HCT116 (cell line): ENCODE measurements at places on chromosomes 4 and X. TPM values are rescaled to one million over a fixed set of nuclear protein-coding genes. Genes with fewer than 3 reads are reported as not detected.

DNA sequence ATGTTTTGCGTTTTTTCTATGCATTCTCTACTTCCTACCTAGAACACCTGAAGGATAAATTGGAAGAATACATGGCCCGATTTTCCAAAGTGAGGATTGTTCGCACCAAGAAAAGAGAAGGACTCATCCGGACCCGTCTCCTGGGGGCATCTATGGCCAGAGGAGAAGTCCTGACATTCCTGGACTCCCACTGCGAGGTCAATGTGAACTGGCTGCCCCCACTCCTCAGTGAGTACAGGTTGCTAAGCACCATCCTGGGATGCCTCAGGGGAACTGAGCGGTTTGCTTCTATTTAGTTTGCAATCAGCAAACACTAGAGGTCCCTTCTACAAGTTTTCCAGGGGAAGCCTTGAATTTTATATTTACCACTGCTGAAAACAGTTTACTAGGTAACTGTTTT is 359.3 kb upstream of the GALNT7 start:
- no peaks in the 10 kb centered on the region for H3K36me3 ChIP-seq
- no peak overlapping the region for H3K27ac ChIP-seq
- DNase-seq: no peak
- no peaks in the 10 kb centered on the region for H3K27me3 ChIP-seq

DNA sequence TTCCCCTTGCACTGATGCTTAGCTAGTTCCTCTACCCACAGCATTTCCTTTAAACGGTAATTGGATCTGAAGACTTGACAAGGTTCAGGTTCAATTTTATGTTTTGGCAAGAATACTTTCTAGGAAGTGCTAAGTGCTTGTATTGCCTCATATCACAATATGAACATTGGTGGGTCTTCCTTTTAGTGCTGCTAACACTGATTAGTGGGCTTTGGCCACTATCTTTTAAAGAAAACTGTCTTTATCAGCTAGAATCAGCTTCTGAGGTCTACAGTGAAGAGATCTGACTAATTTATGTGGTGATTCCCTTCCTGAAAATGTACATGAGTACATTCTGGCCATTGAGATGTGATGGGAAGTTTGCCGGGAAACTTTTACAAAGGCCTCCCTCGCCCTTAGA is 316.7 kb upstream of the KLF3 start:
- H3K27ac ChIP-seq: no peak overlapping the region
- no peak overlapping the region for H3K4me3 ChIP-seq
- no peaks in the 10 kb centered on the region for H3K4me1 ChIP-seq
- H3K27me3 ChIP-seq: no peaks in the 10 kb centered on the region

- no peak overlapping the region for H3K27ac ChIP-seq
- H3K36me3 ChIP-seq: no peaks in the 10 kb centered on the region
Observed at GRCh38 chr4:110170861-110171260, 27.6 kb downstream of the ELOVL6 start.

DNA sequence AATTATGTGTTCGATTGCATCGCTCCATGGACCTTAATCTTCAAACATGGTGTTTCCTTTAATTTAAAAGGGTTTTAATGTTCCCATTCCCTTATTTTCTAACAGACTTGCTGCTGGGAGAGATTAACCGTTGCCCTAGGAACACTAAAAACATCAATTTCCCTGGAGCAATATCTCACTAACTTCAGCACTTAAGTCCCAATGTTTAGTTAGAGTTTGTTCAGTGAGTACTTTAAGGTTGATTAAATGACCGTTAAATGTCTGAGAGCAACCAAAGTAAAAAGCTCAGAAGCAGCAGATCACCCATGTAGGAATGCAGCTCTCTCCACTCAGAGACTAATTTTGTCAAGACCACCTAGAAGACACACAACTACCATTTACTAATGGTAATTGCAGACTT is 111.2 kb upstream of the PDE5A start:
- H3K4me3 ChIP-seq: no peak overlapping the region
- DNase-seq: no peak
- no peak overlapping the region for H3K27ac ChIP-seq
- H3K27me3 ChIP-seq: no peaks in the 10 kb centered on the region
- H3K36me3 ChIP-seq: no peaks in the 10 kb centered on the region
- H3K4me1 ChIP-seq: no peaks in the 10 kb centered on the region

- DNase-seq: no peak
- H3K4me3 ChIP-seq: no peak overlapping the region
- H3K27ac ChIP-seq: no peak overlapping the region
- no peaks in the 10 kb centered on the region for H3K27me3 ChIP-seq
- no peaks in the 10 kb centered on the region for H3K36me3 ChIP-seq
Observed at GRCh38 chrX:71995122-71995521, 84.5 kb downstream of the NHSL2 start.

DNA sequence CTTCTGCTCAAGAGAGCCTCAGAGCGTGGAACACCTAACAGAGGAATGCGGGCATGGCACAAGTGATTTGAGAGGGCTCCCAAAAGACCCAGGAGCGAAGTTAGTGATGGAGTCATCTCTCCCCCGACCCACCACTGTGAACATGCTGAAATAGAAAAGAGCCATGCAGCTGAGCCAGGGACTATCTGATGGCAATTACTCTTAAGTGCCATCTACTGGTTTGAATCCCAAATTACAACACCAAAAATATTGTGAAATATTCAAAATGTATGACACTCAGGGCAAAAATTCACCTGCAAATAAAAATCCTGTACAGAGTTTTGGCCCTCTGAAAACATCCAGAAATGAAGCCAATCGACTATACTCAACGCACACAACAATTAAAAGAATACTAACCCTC is 2038.9 kb upstream of the ADGRL3 start:
- no peaks in the 10 kb centered on the region for H3K4me1 ChIP-seq
- H3K4me3 ChIP-seq: no peak overlapping the region
- H3K27me3 ChIP-seq: no peaks in the 10 kb centered on the region
- DNase-seq: no peak
- no peak overlapping the region for H3K27ac ChIP-seq

- no peaks in the 10 kb centered on the region for H3K27me3 ChIP-seq
- no peak overlapping the region for H3K4me3 ChIP-seq
- no peak overlapping the region for H3K27ac ChIP-seq
- no peaks in the 10 kb centered on the region for H3K4me1 ChIP-seq
Observed at GRCh38 chr4:60384516-60384915, 815.6 kb upstream of the ADGRL3 start.

- no peaks in the 10 kb centered on the region for H3K36me3 ChIP-seq
- H3K27ac ChIP-seq: no peak overlapping the region
- no peak overlapping the region for H3K4me3 ChIP-seq
- no peak for DNase-seq
- H3K27me3 ChIP-seq: no peaks in the 10 kb centered on the region
- H3K4me1 ChIP-seq: no peaks in the 10 kb centered on the region
Observed at GRCh38 chr4:138761638-138762220, 253.9 kb upstream of the NOCT start.

DNA sequence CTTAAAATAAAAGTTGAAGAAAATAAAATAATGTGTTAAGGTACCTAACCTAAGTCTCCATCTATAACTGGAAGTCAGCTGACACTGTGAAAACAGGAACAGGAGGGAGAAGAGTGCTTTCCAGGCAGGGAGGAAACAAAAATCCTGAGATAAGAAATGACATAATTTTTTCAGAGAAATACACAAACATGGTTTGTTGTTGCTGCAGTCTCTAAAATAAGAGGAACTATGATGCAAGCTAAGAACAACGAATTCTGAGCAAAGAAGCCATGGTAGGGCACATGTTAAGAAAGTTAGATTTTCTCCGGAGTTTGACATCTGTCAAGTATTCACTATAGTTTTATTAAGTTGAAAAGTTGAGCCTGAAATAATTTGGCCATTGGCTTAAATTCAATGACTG is 26.9 kb downstream of the PAPSS1 start:
- peaks cover 19% of the 10 kb centered on the region for H3K4me1 ChIP-seq
- no peaks in the 10 kb centered on the region for H3K36me3 ChIP-seq
- no peaks in the 10 kb centered on the region for H3K27me3 ChIP-seq
- no peak overlapping the region for H3K4me3 ChIP-seq
- H3K27ac ChIP-seq: no peak overlapping the region

GRCh38 chrX:17829566-17829965 is 31.5 kb downstream of the RAI2 start:
- H3K27ac ChIP-seq: no peak overlapping the region
- no peaks in the 10 kb centered on the region for H3K4me1 ChIP-seq
- H3K36me3 ChIP-seq: no peaks in the 10 kb centered on the region
- H3K4me3 ChIP-seq: no peak overlapping the region

DNA sequence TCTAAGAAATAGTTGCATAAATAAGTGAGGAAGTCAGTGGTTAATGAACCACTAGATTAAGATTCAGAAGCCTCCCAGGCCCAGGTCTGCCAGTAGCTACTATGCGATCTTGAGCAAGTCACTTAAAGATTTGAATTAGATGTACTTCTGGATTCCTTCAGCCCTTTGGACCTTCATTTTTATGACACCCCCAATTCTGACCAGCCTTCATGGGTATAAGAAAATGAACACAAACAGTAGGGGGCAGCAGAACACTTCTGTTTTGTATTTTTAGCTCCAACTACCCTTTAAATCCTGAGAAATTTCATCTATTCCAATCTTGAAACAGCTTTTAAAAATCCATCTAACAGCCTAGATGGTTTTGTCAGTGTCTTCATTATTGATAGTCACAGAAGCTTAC is 19.0 kb downstream of the TMEM47 start:
- H3K27me3 ChIP-seq: no peaks in the 10 kb centered on the region
- H3K27ac ChIP-seq: no peak overlapping the region

DNA sequence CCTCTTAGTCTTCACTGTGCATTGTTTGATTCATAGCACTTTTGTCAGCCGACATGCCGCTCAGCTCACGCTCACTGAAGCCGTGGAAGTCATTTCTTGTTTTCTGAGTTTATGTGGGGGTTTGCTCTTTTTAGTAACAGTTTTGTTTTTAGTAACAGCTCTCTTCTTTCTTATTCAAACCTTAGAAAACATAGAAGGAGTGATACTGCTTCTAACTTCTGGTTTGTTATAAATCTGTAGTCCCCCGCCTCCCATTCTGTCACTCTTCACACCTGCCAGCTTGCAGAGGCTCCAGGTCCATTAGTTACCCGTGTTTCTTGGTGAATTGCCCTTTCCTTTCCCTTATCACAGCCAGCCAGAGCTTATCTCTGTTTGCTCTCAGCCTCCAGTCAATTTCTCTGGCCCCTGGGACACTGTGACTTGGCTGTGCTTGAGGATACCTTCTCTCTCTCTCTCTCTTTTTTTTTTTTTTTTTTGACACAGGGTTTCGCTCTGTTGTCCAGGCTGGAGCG is 50.5 kb downstream of the GRK4 start:
- H3K27me3 ChIP-seq: no peaks in the 10 kb centered on the region
- H3K4me1 ChIP-seq: peaks cover 11% of the 10 kb centered on the region
- no peak for DNase-seq
- no peak overlapping the region for H3K4me3 ChIP-seq
- no peak overlapping the region for H3K27ac ChIP-seq

DNA sequence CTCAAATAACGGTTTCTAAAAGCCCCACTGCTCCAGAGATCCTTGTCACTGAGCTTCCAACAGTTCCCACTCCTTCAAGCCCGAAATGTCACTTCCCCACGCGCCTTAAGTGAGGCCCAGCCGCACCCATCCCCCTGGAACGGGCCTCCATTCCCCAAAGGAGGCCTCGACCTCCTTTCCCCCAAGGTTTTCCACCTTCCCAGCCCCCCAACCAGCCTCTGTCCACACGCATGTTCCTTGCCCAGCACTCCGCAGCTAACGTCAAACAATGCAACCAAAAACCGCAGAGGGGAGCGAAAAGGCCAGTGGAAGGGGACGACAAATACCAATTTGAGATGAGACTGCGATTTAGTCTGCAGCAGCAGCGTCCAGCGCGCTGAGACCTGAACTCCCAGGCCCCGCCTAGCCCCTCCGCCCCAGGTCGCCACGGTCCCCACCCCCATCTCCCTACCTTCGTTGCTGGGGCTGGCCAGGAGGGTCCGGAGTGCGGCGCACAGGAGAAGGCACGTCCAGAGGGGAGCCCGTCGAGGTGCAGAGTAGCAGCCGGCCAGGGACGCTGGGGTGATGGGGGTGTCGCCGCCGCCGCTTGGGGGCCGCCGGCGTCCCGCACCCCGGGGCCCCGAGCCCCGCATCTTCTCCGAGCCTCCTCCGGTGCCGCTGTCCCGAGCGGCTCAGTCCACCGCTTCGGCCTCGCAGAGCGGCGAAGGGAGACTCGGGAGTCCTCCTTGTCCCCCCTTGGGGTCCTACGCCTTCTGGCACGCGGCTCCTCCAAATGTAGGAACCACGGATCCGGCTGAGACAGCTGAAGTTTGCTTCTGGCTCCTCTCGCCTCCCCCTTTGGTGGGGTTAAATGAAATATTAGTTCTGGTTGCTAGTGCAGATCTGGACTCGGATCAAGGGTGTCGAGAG is 924 bp downstream of the EPHA5 start:
- no peaks in the 10 kb centered on the region for H3K27me3 ChIP-seq
- no peak overlapping the region for H3K4me3 ChIP-seq
- H3K27ac ChIP-seq: no peak overlapping the region

- no peak overlapping the region for H3K27ac ChIP-seq
- no peak overlapping the region for H3K4me3 ChIP-seq
- no peaks in the 10 kb centered on the region for H3K27me3 ChIP-seq
- no peaks in the 10 kb centered on the region for H3K36me3 ChIP-seq
- no peak for DNase-seq
Observed at GRCh38 chr4:76300012-76300411, 6.5 kb upstream of the STBD1 start.

DNA sequence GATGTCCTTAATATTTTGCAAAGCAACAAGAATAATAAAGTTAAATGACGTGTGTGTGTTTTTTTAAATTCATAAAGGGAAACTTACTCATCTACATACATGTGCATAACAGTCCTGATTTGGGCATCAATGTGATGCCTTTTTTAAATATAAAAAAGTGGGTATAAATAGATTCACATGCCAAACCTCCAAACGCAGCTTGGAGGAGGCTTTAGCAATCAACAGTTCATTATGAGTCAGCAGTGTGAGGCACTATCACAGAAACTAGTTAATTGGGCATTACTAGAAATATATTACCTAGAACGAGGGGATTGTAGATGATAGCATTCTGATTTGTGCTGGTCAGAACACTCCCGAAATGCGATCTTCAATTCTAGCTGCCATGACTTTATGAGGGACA is 115.1 kb downstream of the HS6ST2 start:
- no peak overlapping the region for H3K27ac ChIP-seq
- H3K36me3 ChIP-seq: no peaks in the 10 kb centered on the region
- no peaks in the 10 kb centered on the region for H3K27me3 ChIP-seq
- no peak overlapping the region for H3K4me3 ChIP-seq
- peaks cover under 1% of the 10 kb centered on the region; the same call in 1 of the 2 replicates for H3K4me1 ChIP-seq

DNA sequence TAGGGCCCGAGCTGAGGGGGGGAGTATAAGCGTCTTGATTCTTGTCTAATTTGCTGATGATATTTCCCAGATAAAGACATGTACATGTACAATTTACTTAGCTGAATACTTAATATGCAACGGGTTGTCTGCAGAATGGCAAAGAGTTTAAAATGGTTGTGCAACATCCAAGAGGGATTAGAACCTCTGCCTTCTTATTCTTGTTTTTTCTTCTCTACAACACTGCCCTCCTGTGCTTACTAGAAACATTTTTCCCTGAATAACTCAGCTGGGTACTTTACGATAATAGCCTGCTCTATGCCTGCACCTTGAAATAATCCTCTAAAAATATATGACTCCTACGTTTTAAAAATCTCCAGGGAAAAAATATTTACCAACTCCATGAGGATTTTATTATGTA is 41.8 kb downstream of the INTS12 start:
- H3K27me3 ChIP-seq: no peaks in the 10 kb centered on the region
- H3K27ac ChIP-seq: no peak overlapping the region
- no peak overlapping the region for H3K4me3 ChIP-seq
- no peaks in the 10 kb centered on the region for H3K4me1 ChIP-seq
- DNase-seq: no peak
- no peaks in the 10 kb centered on the region for H3K36me3 ChIP-seq

The MAP9 gene
- 0.32 TPM for total RNA-seq

The CDKL2 gene
- 1.2 TPM for total RNA-seq

The HPGDS gene
- total RNA-seq: not detected

The NEXMIF gene
- not detected for total RNA-seq

The CENPVL3 gene
- total RNA-seq: not detected

The PRRG3 gene
- total RNA-seq: not detected

The RAB9B gene
- total RNA-seq: 0.05 TPM

The NLGN4X gene
- total RNA-seq: 0.05 TPM
